ENCODE measurements at places on chromosomes 12 and 14.

DNA sequence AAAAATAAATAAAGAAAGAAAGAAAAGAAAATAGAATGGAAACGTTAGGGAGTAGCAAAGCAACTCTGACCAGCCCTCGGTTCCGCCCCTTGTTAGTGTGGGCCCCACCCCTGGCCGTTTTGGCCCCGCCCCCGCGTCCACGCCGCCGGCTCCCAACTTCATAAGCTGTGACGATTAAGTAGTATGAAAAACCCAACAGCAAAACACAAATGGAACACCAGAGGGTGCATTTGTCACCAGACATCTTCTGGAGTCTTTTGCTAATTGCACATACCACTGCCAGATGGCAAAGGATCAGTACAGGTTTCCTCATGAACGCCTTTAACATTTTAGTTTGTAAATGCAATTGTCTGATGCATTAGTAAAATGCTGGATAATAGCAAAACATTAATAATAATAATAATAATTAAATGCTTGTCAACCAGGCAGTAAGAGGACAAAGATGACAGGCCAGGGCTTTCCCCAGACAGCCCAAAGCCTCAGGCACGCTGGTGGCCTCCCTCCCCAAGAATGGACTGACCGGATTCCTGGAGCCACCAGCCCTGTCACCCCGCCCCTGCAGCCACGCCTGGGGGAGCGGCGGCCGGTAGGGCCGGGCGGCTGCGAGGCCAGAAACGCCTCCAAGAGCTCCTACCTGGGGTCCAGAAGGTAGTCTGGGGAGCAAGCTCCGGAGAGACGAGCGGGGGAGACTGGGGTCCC is 23.6 kb downstream of the HSP90AA1 start:
- DNase-seq: peak; percentile 35

- DNase-seq: no peak
Observed at GRCh38 chr14:101716956-101717662, 44.4 kb upstream of the PPP2R5C start.

- no peak for DNase-seq
Observed at GRCh38 chr14:20583908-20584307, 3.9 kb downstream of the RNASE11 start.

GRCh38 chr14:50855558-50855957 is 16.3 kb upstream of the ABHD12B start:
- no peak for DNase-seq

GRCh38 chr12:60106214-60106613 is 510.4 kb downstream of the SLC16A7 start:
- DNase-seq: no peak

DNA sequence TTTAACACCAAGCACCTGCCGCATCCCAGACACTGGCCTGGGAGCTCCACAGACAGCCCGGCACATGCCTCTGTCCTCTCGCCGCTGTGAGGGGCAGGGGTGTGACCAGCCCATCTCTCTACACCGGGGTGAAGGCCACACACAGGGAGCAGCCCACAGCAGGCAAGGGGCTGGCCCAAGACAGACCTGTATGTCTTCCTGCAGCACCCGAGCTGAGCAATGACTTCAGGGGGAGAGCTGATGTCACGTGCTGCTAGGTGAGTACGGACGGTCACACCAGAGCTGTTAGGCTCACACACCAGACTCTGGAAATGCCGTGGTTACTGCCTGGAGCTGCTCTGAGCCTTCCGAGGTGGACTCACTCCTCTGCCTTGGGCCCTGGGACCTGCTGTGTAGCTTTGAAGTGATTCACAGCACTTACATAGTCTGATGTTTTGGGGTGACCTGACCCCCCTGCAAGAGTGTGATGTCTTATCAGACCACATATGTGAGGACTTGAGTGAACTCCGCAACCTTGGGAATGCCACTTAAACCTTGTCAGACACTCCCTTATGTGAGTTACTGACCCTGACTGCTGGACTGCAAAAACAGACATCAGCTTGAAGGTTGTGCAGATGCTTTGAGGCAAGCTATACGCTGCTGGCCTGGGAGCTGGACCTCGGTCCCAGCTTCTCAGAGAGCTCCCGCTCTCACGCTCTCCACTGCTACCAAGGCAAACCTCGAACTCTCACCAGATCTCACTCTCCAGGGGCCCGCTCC is 1.8 kb downstream of the XRCC3 start:
- no peak for DNase-seq

DNA sequence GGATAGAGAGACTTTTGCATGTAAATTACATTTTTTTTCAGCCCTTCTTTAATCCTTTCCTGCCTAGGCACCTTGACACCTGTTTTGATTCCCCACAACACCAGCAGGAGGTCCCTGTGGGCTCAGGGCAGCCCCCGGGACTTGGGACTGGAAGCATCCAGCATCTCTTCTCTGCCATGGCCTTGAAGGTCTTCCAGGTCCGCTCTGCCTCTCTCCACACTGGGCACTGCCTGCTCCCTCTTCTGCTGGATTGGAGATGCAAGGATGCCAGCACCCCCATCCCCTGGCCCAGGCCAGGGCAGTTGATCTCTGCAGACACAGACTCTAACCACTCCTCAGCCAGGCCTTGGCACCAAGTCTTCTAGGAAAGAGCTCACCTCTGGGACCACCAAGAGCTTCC is 134.5 kb upstream of the C14orf180 start:
- DNase-seq: no peak

GRCh38 chr12:580813-581212 is 82.4 kb downstream of the NINJ2 start:
- DNase-seq: no peak

- no peak for DNase-seq
Observed at GRCh38 chr12:28948685-28949084, 200.4 kb upstream of the FAR2 start.

- no peak for DNase-seq
Observed at GRCh38 chr12:65840793-65841670, 16.7 kb downstream of the HMGA2 start.

GRCh38 chr14:104422837-104423681 is 156.5 kb upstream of the C14orf180 start:
- DNase-seq: no peak

DNA sequence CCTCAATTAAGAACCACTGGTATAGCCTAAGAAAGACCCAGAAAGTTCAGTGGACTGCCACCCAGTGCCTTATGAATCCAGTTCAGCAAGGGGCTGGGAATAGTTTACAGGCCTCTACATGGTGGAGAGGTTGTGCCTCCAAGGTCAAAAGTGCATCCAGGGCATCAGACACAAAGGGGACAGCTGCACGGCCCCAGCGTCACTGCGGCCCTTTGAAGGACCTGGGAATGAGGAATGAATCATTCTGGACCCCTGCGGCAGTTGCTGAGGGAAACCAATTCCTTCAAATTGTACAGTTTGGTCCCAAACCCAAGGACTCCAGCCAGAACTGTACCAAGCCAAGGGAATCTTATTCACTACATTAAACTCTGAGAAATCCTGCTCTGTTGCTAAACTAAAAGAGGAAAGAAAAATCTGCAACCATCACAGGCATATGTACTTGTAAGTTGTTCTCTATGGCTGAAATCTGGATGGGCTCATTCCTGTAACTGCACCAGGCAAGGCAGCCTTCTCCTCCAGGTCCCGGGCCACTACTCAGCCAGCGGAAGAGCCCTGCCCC is 10.9 kb upstream of the NGB start:
- DNase-seq: no peak

- no peak for DNase-seq
Observed at GRCh38 chr14:93564918-93565317, 134.2 kb downstream of the UNC79 start.

GRCh38 chr12:103442822-103443221 is 52.9 kb downstream of the C12orf42 start:
- DNase-seq: no peak

- no peak for DNase-seq
Observed at GRCh38 chr14:80315681-80316080, 104.4 kb upstream of the DIO2 start.

DNA sequence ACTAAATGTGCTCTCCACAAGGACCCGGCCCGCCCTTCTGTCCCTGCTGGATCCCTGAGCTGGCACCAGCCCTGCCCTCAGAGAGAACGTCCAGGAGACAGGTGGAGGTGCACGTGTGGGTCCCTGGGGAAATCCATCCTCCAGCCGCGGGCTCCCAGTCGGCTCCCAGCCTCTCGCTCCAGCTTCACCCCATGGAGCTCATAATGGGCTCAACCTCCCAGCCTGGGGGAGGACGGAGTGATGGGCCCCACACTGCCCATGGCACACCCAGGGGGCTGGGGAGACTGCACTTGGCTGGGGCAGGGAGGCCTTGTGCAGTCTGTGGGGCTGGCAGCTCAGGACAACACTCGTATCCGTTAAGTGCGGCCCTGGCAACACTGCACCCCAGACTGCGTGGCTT is 250.5 kb downstream of the TMEM121 start:
- DNase-seq: no peak

- DNase-seq: no peak
Observed at GRCh38 chr14:38187528-38187927, 20.2 kb upstream of the SSTR1 start.

DNA sequence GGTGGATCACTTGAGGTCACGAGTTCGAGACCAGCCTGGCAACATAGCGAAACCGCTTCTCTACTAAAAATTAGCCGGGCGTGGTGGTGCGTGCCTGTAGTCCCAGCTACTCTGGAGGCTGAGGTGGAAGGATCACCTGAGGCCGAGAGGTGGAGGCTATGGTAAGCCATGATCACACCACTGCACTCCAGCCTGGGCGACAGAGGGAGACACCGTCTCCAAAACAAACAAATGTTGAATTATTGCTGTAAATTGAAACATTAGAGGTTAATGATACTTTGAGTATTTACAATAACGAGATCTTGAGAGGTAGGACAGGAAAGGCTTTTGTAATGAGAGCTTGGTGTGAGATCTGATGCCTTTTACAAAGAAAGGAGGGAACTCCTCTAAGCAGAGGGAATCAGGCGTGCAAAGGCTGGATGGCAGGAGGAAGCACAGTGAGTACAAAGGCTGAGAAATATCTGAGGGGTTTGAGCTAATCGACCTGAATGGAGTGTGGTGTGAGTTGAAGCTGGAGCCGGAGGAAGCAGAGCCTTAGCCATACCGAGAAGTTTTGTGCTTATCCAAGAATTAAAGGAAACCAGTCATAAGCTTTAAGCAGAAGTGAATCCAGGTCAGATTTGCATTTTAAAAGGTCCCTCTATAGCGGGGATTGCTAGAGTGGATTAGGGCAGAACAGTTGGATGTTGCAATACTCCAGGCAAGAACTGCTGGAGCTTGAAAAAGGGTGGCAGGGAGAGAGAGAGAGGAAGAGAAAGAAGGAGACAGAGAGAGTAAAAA is 1.1 kb downstream of the RHNO1 start:
- no peak for DNase-seq

DNA sequence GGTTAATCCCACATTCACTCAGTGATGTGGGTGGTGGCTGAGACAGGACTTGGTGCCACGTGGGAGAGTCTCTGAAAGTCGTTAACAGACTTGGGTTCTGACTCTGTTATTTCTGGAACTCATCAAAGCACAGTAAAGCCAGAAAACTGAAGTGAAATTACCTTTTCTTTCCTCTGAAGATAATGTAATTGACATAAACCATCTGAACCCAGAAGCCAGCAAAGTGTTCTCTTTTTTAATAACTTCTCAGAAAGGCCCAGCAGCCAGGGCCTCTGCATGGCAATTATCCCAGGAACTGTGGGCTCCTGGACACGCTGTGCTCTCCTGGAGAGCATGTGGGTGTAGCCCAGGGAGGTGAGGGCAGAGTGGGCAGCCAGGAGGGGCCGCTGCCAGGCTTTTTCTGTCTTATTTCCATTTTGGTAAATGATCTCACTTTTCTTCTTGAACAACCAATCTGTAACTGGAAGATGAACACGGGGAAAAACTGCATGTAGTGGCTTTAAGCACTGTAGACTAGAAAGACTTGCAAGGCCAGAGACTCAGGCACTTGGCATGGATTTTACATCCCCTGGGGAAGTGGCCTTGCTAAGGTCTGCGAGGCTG is 444.1 kb upstream of the TMEM132C start:
- DNase-seq: no peak

- no peak for DNase-seq
Observed at GRCh38 chr14:93914278-93914677, 12.9 kb upstream of the FAM181A start.

DNA sequence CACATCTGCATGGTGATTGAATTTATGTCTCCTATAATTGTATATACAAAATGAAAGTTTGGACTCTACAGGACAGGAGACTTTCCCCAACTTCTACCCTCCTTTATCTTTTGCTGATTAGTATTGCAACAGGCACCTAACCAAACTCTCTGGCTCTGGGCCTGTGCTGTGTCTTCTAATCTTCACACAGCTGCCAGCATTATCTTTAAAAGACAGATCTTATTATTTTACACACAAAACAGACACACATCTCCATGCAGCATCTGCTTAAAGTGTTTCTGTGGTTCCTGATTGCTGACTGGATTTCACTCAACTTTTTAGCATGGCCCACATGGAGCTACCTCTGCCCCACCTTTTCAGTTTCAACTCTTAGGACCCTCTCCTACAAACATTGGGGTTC is 154.9 kb upstream of the PELI2 start:
- no peak for DNase-seq

- DNase-seq: no peak
Observed at GRCh38 chr12:49536526-49537071, 2.2 kb upstream of the KCNH3 start.

- no peak for DNase-seq
Observed at GRCh38 chr14:57981817-57982560, 116.1 kb upstream of the SLC35F4 start.

DNA sequence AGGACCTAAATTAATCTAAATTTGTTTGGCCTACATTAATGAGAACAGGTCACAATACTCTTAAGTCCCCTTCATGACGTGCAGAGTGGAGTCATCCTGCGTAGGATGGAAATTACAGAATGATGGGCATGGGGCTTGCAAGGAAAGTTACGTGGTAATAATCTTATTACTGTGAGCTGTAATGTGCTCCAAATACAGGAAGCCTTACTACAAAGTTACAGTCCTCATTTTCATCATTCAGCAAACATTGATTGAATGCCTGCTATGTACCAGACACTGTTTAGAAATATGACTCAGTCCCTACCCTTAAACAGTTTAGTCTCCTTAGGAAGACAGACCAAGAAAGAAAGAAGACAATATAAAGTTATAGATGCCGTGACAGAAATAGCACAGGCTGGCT is 9.4 kb downstream of the HIGD1C start:
- DNase-seq: no peak

DNA sequence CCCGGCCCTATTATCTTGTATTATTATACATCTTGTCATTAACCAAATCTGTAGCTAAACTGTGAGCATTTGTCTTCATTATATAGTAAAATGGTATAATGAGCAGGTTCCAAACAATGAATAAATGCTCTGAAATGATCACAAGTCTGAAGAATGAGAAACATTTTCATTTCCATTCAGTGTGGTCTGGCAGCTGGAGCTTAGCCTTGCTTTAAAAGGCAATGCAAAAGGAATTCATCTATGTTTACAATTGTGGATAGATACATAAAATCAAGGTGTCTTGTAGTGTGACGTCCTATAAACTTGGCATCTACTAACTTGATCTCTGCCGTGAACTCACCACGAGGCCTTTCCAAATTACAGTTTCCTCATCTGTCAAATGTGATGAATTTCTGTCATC is 168.3 kb downstream of the RMST start:
- DNase-seq: no peak

GRCh38 chr12:112381406-112381882 is 787 bp downstream of the HECTD4 start:
- DNase-seq: no peak

GRCh38 chr14:79204591-79204990 is 1006.7 kb downstream of the DIO2 start:
- DNase-seq: no peak

- no peak for DNase-seq
Observed at GRCh38 chr14:44151130-44151820, 355.8 kb downstream of the FSCB start.

- no peak for DNase-seq
Observed at GRCh38 chr12:56282030-56282429, 15.3 kb downstream of the COQ10A start.
